ENCODE measurements at places on chromosomes 5 and 9.

- DNase-seq, result no peak
Measured at GRCh38 chr5:16854351-16854750, 81.7 kb downstream of the MYO10 start.

DNA sequence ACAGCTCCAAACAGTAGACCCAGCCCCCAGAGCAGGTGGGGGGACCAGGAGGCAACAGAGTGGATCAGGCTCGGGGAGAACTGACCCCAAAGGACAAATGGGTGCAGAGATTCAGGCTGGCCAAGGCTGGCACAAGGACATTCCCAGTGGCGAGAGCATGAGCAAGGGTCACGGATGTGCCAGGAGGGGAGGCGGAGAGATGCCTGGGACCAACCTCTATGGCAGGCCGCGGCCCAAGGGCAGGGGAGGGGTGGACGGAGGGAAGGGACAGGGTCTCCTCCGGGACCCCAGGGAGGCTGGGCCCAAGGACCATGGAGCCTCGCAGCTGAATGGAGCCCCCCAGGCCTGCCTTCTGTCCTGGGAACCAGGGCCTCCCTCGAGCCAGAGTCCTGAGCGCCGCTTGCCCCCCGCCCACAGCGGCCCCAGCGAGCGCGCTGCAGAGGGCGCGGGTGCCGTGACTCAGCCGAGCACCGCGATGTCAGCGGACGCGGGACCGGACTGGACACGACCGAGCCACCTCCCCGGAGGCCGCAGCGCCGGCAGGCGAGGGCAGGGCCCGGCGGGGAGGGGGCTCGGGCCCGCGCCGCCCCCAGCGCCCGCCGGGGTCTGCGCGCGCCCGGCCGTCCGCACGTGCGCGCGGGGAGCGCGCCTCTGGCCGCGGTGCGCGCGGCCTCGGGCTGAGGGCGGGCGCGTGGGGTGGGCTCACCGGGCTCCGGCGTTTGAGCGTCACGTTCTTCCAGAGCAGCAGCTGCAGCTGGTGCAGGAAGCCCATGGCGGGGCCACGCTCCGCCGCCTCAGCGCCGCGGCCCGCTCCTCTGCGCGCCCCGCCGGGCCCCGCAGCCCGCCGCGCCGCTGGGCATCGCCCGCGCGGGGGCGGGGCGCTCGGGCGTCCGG lies at the start of gene ABCA2:
TSS of gene ABCA2 (minus strand) at position 869 of the 894 bp plus-strand sequence. CDS start at position 772, 97 bp downstream.
- no peak for DNase-seq

- DNase-seq, result no peak
Measured at GRCh38 chr9:115671963-115672305, 481.7 kb upstream of the PAPPA start.

- DNase-seq, result no peak
Measured at GRCh38 chr5:134567641-134568336, 42.3 kb downstream of the JADE2 start.

- DNase-seq, result no peak
Measured at GRCh38 chr5:91521334-91521733, 138.2 kb upstream of the ARRDC3 start.

DNA sequence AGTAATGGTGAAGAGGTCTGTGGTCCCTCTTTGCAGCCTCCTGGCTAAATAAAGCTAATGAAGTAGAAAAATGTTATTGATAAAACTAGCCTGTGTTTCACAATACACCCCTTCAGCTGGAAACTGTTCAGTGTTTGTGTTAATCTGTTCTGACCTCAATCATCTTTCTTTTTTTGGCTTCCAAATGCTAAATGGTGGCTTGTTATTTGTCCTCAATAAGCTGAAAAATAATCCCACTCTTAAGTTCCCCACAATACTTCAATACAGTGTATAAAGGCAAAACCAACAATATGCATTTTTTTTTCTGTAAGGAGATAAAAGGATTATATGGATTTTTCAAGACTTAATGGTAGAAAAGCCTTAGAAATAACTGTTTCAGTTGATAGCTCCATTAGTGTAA lies 560.5 kb downstream of the TUSC1 start:
- DNase-seq, result no peak

GRCh38 chr9:30193421-30193820 lies 2191.0 kb upstream of the ACO1 start:
- no peak for DNase-seq

- no peak for DNase-seq
Measured at GRCh38 chr5:174775081-174775480, 50.7 kb downstream of the MSX2 start.

GRCh38 chr9:4366591-4367330 lies 66.9 kb upstream of the GLIS3 start:
- DNase-seq, result peak; percentile 67

DNA sequence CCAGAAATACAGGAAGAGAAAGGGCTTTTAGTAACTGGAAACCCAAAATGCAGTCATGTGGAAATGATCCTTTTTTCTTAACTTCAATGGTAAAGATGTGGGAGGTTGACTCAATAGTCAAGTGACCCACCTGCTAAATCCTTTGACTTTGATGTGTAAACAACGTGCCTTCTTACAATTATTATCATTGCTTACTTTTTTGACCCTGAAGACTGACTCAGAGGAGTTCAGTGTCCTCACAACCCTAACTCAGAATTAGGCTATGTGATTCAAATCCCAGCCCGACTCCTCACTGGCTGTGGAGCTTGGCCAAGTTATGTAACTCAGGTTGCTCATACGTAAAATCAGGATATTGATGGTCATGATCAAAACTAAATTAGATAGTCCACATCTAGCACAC lies 27.9 kb downstream of the ANXA1 start:
- no peak for DNase-seq

GRCh38 chr5:174596429-174596828 lies 128.0 kb upstream of the MSX2 start:
- DNase-seq, result no peak

GRCh38 chr9:2178034-2178734 lies 163.0 kb downstream of the SMARCA2 start:
- no peak for DNase-seq

DNA sequence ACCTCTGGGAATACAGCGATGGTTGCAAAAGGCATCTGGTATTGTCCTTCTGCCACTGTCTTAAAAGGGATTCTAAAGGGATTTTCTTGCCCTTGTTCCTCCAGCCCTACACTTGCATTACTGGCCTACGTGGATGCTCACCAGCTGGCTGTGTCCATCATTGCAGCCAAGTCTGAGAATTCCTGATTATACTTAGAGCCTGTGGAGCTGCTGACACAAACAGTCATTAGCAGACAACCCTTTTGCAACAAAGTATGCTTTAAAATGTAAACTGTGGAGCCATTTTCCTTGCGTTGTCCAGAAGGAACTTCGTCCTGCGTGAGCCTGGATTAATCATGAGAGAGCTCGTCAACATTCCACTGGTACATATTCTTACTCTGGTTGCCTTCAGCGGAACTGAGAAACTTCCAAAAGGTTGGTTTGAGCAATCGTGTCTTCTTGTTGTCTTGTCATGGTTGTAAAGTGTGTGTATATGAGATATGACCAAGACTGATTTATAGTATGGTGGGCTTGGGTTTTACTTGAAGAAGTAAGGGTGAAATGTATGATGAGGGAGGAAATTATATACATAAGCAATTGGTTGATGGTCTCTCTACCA lies at the start of gene MUSK:
TSS of gene MUSK (plus strand) at position 222 of the 598 bp plus-strand sequence. CDS start at position 336, 114 bp downstream.
- no peak for DNase-seq

- DNase-seq, result no peak
Measured at GRCh38 chr9:19799784-19800183, 10.9 kb upstream of the SLC24A2 start.

- no peak for DNase-seq
Measured at GRCh38 chr9:137298401-137299202, 3.5 kb downstream of the NRARP start.

DNA sequence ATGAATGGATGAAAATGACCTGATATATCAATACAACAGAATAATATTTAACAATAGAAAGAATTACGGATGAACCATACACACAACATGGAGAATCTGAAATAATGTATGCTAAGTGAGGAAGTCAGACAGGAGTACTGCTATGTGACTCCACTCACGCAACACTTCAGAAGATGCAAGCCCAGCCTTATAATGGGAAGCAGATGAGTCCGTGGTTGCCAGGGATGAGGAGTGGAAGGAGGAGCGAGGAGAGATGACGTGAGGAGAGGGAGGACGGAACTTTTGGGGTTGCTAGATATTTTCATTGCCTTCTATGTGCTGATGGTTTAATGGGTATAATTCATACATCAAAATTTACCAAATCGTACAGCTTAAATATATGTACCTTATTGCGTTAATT lies 55.4 kb upstream of the ERCC6L2 start:
- no peak for DNase-seq

GRCh38 chr9:72955126-72955455 lies 2.2 kb upstream of the ALDH1A1 start:
- DNase-seq, result no peak

DNA sequence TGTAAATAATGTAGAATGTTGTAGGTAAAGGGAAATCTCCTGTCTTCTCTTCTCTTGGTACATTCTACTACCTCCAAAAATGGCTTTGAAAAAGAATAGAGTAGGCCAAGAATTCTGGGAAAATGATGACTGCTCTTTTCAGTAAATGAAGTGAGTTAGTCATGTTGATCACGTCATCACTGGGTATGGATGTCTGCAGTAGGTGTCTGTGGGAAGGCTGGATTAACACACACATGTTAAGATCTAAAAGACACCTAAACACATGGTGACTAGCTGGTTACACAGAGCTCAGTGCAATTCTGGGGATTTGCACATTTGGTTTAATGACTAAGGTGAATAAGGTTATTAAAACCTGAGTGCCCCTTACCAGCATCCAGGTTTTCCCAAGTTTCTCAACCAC lies 161.5 kb downstream of the CEP120 start:
- no peak for DNase-seq

GRCh38 chr5:102865510-102866236 lies 110.6 kb downstream of the PAM start:
- DNase-seq, result peak; percentile 33

- DNase-seq, result no peak
Measured at GRCh38 chr5:116402235-116402634, 172.4 kb downstream of the SEMA6A start.
